ENCODE measurements at places on chromosomes 5 and 9.

- no peak for DNase-seq
These were observed 182.8 kb downstream of the MCTP1 start for GRCh38 chr5:95102080-95102479.

DNA sequence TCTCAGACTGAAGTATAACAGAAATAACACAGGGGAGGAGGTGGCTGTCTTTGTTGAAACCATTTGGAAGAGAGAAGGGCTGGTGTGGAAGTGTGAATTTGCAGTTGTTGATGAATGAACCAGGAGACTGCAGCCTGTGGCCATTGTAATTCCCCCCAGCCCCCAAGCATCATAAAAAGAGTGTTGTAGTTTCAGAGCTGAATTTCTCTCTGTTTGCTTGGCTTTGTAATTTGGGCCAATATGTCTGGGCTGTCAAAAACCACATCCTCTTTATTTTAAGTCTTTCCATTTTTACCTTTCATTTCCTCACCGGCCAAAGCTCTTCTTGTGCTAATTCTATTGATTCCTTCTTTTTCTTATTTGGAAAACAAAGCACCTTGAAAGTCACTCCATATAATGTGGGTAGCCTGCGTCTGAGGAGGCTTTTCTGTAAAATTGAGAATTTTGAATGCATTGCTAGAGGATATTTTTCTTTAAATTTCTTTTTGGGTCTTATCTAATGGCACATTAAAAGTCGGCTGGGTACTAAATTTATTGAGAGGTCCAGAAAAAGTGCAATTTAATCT lies 383.3 kb downstream of the OSTF1 start:
- DNase-seq: no peak

DNA sequence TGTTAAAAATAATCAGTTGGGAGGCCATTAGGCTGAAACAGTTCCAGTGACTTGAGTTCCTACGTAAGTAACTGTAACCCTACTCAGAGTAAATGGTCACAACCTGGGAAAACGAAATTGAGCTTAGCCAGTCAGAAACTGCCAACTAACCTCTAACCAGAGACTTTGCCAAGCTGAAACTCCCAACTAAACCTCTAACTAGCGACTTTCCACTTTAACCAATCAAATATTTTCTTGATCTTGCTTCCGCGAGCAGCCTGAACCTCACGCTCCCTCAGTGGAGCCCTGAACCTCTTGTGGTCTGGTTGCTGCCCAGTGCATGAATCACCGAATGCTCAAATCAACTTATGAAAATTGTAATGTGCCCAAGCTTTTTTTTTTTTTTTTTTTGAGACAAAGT lies 156.2 kb downstream of the MED10 start:
- DNase-seq: no peak

DNA sequence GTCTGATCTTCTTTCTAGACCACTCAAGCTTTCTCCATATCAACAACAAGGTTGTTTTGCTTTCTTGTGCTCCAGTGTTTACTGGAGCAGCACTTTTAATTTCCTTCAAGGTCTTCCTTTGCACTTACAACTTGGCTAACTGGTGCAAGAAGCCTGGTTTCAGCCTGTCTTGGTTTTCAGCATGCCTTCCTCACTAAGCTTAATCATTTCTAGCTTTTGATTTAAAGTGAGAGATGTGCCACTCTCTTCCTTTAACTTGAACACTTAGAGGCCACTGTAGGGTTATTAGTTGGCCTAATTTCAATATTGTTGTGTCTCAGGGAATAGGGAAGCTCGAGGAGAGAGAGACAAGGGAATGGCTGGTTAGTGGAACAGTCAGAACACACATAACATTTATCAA lies 13.4 kb downstream of the AK3 start:
- DNase-seq: no peak

- DNase-seq: no peak
These were observed 131.4 kb upstream of the FAM120A start for GRCh38 chr9:93319992-93320500.
